T-cell (primary cell): ENCODE measurements at places on chromosomes 7 and 10. TPM values are rescaled to one million over a fixed set of nuclear protein-coding genes. Genes with fewer than 3 reads are reported as not detected.

Gene NUDT13
- total RNA-seq: 3.3 TPM

Gene HMX3
- not detected for total RNA-seq

Gene NUTM2D
- 2.9 TPM for total RNA-seq

Gene SEMA3E
- not detected for total RNA-seq

Gene BEND7
- total RNA-seq: not detected

Gene LIPJ
- total RNA-seq: 0.21 TPM

Gene CFAP70
- total RNA-seq: 3.2 TPM

Gene STEAP4
- 0.20 TPM for total RNA-seq

Gene VGF
- total RNA-seq: not detected

Gene ANKRD30A
- total RNA-seq: not detected

Gene TMEM196
- total RNA-seq: not detected

Gene RHOBTB1
- 0.28 TPM for total RNA-seq

Gene HKDC1
- total RNA-seq: 6.5 TPM

Gene FAM221A
- total RNA-seq: 5.3 TPM

Gene ZNF438
- total RNA-seq: 3.6 TPM

Gene IMPDH1
- total RNA-seq: 39.9 TPM

Gene GPR15LG
- total RNA-seq: not detected

Gene GIMAP6
- 160 TPM for total RNA-seq

Gene LRRN3
- total RNA-seq: 18.5 TPM

Gene ANKMY2
- 10.0 TPM for total RNA-seq

Gene NRG3
- not detected for total RNA-seq

Gene TAS2R41
- 2.5 TPM for total RNA-seq

Gene CASD1
- total RNA-seq: 27.7 TPM

Gene GRM3
- not detected for total RNA-seq

Gene GPR141
- 0.92 TPM for total RNA-seq

Gene CCL24
- not detected for total RNA-seq

Gene EPO
- total RNA-seq: not detected

Gene HTR7
- total RNA-seq: not detected

Gene NODAL
- not detected for total RNA-seq

Gene RAB18
- 118 TPM for total RNA-seq

Gene ATRNL1
- not detected for total RNA-seq

Gene LRRD1
- not detected for total RNA-seq

Gene INHBA
- 0.16 TPM for total RNA-seq

Gene NRCAM
- total RNA-seq: 3.1 TPM

Gene CALML3
- not detected for total RNA-seq

Gene UNCX
- not detected for total RNA-seq
